Stimulated activated CD4-positive, alpha-beta T cell treated with anti-CD3 and anti-CD28 coated beads, Interleukin-1b, Interleukin-23, amount 100 ng/mL, for 24 hours (primary cell): ENCODE measurements at places on chromosomes 1 and 21.

DNA sequence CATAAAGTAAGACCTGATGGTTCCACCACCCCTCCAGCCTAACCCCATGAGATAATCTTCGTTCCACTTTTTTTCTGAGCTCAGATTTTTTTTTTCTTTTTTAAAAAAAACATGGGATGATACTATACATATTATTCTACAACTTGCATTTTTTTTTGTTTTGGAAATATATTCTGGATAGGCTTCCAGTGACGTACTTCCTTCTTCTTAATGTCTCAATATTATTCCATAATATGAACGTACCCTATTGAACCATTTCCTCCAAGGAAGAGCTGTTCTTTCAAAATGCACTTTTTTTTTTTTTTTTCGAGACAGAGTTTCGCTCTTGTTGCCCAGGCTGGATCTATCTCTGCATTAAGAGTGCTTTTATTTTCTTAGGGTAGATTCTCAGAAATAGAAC lies 1.5 kb downstream of the EDEM3 start:
- no peak for DNase-seq

GRCh38 chr1:111140680-111140967 lies 601 bp downstream of the CEPT1 start:
- DNase-seq: no peak

DNA sequence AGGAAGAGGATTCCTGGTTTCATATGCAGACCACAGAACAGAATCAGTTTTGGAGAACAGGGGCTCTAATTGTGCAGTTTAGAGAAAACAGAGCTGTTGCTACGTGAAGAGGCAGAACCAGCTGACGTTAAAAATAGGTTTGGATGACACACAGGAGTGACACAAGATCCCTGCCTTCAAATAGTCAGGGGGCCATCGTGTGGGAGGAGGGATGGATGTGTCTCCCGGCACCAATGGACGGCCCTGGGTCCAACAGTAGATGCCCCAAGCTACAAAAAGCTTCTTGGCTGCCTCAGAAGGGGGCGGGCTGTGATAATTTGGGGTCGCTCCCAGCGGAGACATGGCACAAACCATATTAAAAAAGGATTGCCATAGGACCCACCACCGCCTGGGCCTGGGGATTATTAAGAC lies 87.8 kb downstream of the MRPL37 start:
- no peak for DNase-seq

- DNase-seq: no peak
Observed at GRCh38 chr1:91026777-91027176, 4.9 kb upstream of the ZNF644 start.

DNA sequence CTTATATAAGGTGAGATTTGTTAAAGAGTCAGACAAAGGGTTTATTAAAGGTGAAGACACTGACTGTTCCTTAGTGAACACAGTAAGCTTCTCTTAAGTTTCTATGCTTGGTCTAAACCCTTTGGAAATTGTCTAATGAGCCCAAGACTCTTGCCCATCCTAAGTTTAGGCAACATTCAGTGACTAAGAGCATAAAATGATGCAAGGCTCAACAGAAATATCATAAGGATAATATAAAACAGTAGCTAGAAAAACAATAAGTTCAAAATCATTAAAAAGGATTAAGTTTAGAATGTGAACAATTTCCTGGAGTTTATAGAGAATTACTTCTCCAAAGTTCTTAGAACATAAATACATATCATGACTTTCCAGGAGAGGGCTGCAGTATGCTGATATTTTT lies 108.9 kb upstream of the PDC start:
- DNase-seq: no peak

DNA sequence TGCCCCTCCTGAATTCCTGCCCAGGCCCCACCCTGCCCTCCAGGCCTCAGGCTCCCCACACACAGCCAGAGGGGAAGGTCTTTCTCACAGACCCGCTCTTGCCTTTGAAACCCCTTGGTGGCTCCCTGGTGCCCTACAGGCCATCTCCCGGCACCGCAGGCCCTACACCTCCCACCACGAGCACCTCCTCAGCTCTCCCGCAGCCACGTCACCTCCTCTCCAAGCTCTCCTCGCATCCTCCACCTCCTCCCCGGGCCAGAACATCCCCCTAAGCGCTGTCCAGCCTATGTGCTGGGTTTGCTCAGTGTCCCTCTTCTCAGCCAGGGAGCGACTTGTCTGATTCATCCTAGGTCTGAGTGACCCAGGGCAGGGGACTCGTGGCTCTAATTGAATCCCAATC lies 66.4 kb downstream of the DMRTB1 start:
- DNase-seq: no peak

DNA sequence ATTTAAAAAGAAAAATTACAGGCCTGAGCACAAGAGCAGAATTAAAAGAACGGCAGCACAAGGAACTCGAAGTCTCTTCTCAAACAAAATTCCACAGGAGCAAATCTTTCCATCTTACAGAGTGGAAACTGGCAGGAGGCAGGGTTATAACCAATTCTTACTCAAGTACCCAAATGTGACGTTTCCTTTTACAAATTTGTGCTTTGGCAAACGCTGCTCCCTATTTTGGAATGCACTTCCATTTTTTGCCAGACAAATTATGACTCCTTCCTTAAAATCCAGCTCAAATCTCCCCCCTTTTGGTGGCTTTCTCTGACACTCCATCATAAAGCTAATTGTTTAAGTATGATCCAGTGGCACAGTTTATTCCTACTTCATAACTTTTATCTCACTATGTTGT lies 7.8 kb downstream of the ERI3 start:
- DNase-seq: no peak

DNA sequence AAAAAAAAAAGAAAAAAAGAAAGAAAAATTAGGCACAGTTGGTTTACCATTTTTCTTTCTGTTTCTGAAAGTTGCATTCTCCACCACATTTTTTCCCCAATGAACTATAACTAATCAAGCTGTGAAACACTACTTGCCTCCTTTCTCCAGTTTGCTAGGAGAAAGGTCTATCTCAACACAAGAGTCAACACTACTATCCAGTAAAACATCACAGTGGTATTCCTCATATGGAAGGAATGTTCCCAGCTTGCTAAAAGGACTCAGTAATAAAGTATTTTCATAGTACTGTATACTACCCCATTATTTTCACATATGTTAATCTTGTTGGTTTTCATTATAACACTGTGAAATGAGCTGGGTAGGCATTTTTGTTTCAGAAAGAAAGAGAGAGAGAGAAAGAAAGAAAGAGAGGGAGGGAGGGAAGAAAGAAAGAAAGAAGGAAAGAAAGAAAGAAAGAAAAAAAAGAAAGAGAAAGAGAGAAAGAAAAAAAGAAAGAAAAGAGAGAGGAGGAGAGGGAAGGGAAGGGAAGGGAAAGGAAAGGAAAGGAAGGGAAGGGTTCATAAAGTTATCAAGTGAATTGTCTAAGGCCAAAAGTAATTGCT lies 7.9 kb downstream of the PTGER3 start:
- no peak for DNase-seq

GRCh38 chr1:60924964-60925798 lies 157.2 kb upstream of the NFIA start:
- DNase-seq: no peak

GRCh38 chr1:201656311-201657032 lies 117.5 kb downstream of the NAV1 start:
- no peak for DNase-seq

GRCh38 chr1:39061951-39062350 lies 35.8 kb downstream of the NDUFS5 start:
- DNase-seq: no peak

GRCh38 chr1:156961709-156962108 lies 41.3 kb downstream of the LRRC71 start:
- DNase-seq: no peak

GRCh38 chr1:218259800-218260199 lies 25.3 kb upstream of the RRP15 start:
- DNase-seq: no peak

GRCh38 chr1:177448652-177449357 lies 278.0 kb downstream of the BRINP2 start:
- no peak for DNase-seq

GRCh38 chr1:45335855-45336324 lies 4.1 kb upstream of the TOE1 start:
- DNase-seq: no peak

DNA sequence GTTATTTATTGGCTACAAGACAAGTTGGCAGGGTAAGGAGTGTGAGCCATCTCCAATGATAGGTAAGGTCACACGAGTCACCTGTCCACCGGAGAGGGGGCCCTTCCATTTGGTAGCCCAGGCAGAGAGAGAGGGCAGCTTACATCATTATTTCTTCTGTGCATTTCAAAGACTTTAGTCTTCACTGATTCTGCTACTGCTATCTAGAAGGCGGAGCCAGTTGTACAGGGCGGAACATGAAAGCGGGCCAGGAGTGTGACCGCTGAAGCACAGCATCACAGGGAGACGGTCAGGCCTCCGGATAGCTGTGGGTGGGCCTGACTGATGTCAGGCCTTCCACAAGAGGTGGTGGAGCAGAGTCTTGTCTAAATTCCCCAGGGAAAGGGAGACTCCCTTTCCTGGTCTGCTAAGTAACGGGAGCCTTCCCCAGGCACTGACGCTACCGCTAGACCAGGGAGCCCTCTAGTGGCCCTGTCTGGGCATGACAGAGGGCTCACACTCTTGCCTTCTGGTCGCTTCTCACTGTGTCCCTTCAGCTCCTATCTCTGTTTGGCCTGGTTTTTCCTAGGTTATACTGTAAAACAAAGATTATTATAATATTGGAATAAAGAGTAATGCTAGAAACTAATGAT lies 36.7 kb downstream of the ZNF695 start:
- peak; percentile 17 for DNase-seq

DNA sequence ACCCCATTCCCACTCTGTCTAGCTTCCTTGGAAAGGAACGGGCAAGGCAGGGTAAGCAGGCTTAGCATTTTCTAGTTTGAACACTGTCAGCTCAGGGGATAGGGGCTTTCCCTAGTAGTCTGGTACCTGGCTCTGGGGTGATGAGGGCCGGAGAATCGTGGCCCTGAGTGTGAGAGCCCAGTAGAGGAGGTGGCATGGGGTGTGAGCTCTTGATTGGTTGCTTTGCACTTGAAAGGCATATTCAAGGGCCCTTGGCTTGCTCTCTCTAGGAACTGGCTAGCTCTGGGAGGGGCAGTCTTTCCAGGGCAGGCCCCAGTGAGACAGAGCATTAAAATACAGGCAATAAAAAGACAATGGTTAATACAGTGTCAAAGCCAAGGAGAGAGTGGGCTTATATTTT lies 10.8 kb upstream of the EXTL1 start:
- no peak for DNase-seq

- no peak for DNase-seq
Observed at GRCh38 chr1:36420409-36420808, 22.7 kb upstream of the LSM10 start.

DNA sequence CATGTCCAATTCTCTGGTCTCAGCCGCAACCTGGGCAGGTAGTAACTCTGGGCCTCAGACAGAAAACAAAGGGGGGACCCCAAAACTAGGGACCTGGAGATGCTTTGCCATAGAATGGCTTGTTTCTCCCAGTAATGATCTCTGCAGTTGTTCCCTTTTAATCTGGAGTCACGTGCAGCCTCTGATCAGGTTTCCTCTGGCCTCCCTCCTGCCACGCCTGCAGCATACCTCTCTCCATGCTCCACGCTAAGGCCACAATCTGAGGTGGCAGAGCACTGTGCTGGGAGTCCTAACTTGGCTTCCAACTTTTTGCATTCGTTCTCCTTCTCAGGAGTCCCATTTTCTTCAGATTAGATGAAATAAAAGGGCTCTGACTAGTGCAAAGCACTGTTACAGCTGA lies 1.9 kb downstream of the PABPC4 start:
- DNase-seq: no peak

DNA sequence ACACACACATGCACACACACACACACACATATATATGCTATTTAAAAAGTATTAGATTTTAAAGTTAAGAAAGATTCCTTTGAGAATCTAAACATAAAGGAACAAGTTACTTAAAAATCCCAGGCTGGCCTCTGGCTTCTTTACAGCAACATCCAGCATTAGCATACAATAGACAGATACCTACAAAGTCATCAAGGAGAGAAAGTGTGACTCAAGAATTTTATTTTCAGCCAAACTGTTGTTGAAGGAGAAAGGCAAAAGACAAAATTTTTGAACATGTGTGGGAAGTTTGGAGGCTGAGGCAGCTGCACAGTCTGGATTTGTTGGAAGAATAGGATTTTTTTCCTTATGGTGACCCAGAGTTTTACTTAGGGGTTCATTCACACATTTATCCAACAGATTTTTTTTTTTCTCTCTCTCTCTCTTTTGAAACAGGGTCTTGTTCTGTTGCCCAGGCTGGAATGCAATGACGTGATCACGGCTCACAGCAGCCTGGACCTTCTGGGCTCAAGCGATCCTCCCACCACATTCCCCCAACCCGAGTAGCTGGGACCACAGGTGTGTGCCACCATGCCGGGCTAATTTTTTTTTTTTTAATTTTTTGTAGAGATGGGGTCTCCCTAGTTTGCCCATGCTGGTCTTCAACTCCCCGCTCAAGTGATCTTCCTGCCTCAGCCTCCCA lies 24.0 kb upstream of the SPOCD1 start:
- no peak for DNase-seq

DNA sequence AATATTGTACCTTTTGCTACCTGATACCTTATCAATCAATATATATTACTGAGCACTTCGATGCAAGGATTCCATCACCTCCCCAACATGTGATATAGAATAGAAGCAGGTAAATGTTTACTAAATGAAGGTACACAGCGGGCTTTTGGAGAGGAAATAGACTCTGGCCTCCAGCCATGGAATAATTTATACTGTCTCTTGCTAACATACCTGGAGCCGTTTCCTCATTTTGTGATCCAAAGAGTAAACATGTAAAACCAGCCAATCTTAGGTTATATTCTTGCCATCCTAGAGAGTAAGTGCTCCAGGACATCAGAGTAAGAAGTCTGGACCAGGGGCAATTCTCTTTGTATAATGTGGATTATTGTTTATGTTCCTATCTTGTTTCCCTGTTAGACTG lies 39.4 kb downstream of the NDUFS5 start:
- no peak for DNase-seq

- no peak for DNase-seq
Observed at GRCh38 chr1:84407524-84407923, 9.2 kb downstream of the DNASE2B start.

GRCh38 chr1:65026235-65026634 lies 59.9 kb upstream of the JAK1 start:
- DNase-seq: no peak

GRCh38 chr1:174999936-175000696 lies at the start of gene CACYBP:
CACYBP (plus strand) TSS chr1:174999947; CDS start chr1:175000181, 234 bp downstream.
- DNase-seq: no peak

GRCh38 chr1:192506741-192507155 lies 68.8 kb upstream of the RGS1 start:
- no peak for DNase-seq

DNA sequence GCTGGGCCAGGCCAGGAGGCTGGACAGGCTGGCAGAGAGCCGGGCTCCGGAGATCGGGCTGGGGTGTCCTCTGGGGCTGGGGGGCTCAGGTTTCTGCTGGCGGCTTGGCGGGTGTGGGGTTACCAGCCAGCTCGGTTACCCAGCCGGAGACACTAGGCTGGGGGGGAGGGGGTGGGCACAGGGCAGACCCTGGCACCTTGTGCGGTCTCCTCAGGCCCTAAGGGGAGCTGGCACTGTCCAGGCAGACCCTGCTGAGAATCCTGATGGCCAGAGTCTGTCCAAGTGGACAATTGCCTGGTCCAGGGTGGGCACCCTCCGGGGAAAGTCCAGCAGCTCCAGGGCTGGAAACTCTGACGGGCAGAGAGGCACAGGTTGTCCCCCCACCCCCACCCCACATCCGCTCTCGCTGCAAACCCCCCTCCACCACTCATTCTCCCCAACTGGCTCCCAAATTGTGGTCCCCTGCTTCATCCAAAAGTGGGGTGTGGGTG lies 6.7 kb downstream of the ZBTB7B start:
- no peak for DNase-seq
